ENCODE measurements at places on chromosomes 1 and 21.

- DNase-seq: no peak
Observed at GRCh38 chr1:222301652-222302051, 246.3 kb downstream of the HHIPL2 start.

- DNase-seq: no peak
Observed at GRCh38 chr1:2867861-2868260, 66.4 kb upstream of the TTC34 start.

GRCh38 chr1:216881695-216882094, 158.5 kb upstream of the ESRRG start:
- no peak for DNase-seq

GRCh38 chr1:43883321-43883720, 50.3 kb upstream of the ARTN start:
- DNase-seq: no peak

GRCh38 chr1:207172885-207173284, 68.9 kb downstream of the C4BPA start:
- DNase-seq: no peak

- peak; percentile 78 for DNase-seq
Observed at GRCh38 chr1:200738327-200738948, at the start of gene CAMSAP2. TSS of gene CAMSAP2 (plus strand) at chr1:200738893. CDS start at chr1:200739828, 935 bp downstream.

GRCh38 chr1:27951396-27951795, 8.4 kb upstream of the XKR8 start:
- no peak for DNase-seq

- DNase-seq: no peak
Observed at GRCh38 chr1:76632136-76632535, 235.1 kb upstream of the ST6GALNAC5 start.

DNA sequence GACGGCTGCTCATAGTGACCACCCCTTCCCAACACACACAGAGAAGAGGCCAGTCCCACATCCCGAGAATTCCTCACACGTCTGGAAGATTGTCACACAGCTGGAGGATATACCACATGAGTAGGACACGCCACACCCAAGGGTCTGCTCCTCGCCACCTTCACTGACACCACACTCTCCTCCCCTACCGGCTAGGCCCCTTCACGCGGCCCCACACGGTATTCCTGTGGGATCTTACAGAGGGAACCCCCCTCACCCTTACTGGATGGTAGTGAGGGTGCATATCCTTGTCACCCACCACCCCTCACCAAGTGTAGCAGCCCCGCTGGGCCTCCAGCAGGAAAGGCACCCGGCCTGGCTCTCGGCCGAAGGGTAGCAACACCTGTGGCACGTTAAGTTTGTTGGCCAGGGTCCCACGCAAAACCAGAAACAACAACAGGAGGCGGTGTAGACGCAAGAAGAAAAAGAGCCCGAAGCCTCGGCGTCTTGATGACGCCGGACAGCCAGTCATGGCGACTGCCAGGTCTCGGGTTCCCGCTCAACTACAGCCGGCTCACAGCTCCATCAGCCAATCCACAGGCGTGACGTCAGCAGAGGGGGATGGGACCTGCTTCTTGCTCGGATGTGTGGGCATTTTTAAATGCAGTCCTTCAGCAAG, at the start of gene NUP210L:
TSS of gene NUP210L (minus strand) at position 540 of the 658 bp plus-strand sequence.
- no peak for DNase-seq

- DNase-seq: no peak
Observed at GRCh38 chr1:121413821-121414220, 229.0 kb downstream of the SRGAP2C start.

DNA sequence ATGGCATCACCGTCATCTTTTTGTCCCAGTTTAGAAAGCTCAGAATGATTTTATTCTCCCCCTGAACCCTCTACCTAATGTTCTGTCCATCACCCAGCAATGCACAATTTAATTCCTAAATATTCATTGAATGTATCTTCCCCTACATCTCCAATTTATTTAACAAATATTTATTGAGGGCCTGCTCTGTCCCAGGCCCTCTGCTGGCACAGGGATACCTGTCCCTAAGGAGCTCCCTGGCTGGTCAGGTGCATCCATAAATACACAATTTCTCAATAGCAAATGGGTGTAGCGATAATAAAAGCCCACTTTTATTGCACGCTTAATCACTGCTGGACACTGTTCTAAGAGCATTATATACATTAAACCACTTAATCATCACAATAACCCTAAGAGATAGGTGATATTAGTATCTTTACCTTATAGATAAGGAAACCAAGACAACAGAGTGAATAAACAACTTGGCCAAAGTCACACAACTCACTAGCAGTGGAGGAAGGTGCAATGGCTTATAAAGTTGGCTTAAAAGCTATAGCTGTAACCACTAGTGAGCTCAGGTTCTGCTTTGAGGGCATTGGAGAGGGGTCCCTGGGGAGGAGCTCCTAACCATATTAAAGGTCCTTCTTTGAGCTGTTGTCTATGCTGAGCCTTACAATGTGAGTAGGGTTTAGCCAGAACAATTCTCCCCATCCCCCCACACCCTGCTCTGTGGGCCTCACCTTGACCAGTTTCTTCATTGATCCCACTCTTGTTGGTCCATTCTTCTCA, 126.3 kb upstream of the JUN start:
- no peak for DNase-seq

DNA sequence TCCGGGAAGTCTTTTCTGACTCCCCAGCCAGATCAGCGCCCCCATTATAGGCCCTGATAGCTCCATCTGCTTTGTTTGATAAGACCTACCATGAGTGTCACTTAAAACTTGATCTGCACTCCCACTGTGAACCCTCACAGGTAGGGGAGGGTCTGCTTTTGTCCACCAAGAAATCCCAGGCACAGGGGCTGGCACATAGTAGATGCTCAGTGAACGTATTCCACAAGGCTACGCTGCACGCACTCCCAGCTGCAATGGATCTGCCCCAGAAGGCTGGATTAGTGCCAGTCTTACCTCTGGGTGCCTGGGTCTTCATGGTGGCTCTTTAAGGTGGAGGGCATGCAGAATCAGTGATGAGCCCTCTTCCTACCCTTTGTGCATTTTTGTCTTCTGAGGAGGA, 447.1 kb downstream of the PTPRU start:
- DNase-seq: no peak

All from activated CD4-positive, alpha-beta T cell treated with anti-CD3 and anti-CD28 coated beads, Interleukin-10, Interleukin-2, amounts not matched to agents 100 ng/mL and 50 ng/mL, durations not matched to agents 16 hours and 8 hours (primary cell).